ENCODE measurements at places on chromosomes 3 and 15.

GRCh38 chr3:186299327-186299726, 62.7 kb downstream of the DGKG start:
- DNase-seq: no peak

DNA sequence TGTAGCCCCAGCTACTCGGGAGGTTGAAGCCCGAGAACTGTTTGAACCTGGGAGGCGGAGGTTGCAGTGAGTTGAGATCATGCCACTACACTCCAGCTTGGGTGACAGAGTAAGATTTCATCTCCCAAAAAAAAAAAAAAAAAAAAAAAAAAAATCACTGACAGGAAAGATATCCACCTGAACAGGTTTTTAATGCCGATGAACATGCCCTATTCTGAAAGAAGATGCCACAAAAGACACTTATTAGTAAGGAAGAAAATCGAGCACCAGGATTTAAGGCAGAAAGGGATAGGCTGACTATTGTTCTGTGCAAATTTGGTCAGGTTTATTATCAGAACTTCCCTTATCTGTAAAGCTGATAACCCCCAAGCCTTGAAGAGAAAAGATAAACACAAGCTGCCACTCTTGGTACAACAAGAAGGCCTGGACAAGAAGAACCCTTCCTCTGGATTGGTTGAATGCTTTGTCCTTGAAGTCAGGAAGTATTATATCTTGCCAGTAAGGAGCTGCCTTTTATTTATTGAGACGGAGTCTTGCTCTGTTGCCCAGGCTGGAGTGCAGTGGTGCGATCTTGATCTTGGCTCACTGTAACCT, 2.7 kb upstream of the PARP16 start:
- DNase-seq: no peak

- DNase-seq: no peak
These were observed 16.3 kb upstream of the ST3GAL6 start for GRCh38 chr3:98746882-98747281.

- DNase-seq: no peak
These were observed 35.7 kb upstream of the IGF1R start for GRCh38 chr15:98612490-98613110.

GRCh38 chr3:65245133-65246063, 557.6 kb upstream of the ADAMTS9 start:
- no peak for DNase-seq

- DNase-seq: no peak
These were observed 54.2 kb upstream of the RPL32 start for GRCh38 chr3:12895391-12896062.

- DNase-seq: no peak
These were observed 59.8 kb upstream of the GYG1 start for GRCh38 chr3:148931574-148931973.
